ENCODE measurements at places on chromosomes 5 and 9.

GRCh38 chr5:105565531-105565930 lies 2002.9 kb upstream of the NUDT12 start:
- no peak for DNase-seq

DNA sequence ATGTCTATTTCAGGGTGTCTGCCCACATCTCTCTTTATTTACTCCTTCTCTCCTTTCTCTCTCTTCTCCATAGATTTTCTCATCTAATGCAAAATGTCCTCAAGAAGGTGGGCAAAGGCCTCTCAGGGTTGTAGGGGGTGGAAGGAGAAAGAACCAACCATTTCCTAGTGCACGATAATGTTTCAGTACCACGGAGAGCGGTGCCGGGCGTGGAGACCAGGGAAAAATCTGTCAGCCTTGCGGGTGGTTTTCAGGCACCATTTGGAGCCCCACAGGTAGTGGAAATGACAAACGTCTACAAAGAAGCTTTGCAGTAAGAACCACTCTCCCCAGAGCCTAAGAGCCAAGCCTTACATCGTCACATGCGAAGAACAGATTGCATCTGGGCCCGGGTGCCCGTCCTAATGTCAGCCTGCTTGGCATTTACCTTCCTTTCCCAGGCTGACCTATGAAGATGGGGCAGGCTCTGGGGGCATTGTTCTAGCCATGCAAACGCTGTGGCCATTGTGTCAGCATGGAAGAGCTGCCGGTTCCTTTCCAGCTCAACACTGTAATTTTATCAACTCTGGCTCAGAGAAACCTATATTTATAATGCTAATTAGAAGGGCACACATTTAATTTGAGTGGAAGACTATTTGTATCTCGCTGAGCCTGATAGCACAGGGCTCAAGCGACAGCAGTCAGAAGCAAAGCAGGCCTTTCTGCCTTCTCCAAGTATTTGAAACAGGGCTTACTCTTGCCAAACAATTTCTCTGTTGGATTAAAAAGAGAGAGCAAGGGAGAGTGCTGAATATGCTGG lies 430.1 kb upstream of the WWC1 start:
- DNase-seq = no peak

DNA sequence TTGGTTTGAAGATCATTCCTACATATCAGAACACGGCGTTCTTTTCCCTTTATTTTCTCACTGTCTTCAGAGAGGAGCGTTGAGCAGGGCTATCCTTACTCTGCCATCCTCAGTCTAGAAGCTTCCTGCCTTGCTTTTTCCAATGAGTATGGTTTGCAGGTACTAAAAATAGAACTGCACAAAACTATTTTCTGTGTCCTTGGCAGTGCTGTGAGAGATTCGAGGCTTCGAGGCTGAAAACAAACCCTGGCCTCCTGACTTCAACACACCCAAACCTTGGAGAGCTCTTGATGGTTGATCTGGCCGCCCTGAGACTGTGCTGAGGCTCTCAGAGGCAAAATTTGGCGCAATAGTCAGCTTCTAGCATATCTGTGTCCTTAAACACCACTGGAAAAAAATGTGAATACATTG lies 78.9 kb downstream of the GOLPH3 start:
- DNase-seq = no peak

DNA sequence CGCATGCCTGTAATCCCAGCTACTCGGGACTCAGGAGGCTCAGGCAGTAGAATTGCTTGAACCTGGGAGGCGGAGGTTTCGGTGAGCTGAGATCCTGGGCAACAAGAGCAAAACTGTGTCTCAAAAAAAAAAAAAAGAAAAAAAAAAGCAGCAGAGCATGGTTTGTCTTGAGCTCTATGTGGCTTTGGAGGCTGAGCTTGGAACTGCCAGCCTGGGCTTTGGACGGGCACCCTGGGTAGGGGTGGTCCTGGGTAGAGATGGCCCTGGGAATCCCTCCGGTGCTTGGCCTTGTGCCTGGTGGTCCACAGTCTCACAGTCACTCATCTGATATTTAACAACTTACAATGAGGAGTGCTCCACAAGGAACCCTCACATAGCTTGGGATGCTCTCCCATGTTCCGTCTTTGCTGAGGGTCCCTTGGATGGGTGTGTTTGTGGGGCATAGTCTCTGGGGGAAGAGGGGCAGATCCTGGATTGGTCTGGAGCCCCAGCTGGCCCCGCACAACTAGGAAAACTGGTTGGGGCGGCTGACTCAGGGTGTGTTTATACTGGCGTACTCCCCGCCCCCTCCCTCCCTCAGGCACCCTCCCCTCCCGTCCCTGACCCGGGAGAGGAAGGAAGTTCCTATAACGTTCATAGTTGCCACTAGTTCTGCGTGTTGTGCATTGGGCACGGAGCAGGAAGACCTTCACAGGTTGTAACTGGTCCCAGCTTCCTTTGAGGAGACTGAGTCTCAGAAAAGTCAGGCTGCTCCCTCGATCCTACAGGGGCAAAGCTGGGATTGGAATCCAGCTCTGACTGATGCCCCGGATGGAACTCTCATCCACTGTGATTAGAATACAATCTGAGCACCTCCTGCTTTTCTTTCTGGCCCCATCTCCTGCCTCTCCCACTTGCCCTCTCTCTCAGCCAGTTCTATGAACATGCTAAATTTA lies 11.2 kb downstream of the IER5L start:
- DNase-seq = no peak

GRCh38 chr5:135232958-135233357 lies 166.1 kb downstream of the MACROH2A1 start:
- no peak for DNase-seq

GRCh38 chr5:180114304-180115003 lies 42.9 kb upstream of the RNF130 start:
- no peak for DNase-seq

GRCh38 chr5:106408570-106408969 lies 1262.2 kb downstream of the EFNA5 start:
- DNase-seq = no peak

DNA sequence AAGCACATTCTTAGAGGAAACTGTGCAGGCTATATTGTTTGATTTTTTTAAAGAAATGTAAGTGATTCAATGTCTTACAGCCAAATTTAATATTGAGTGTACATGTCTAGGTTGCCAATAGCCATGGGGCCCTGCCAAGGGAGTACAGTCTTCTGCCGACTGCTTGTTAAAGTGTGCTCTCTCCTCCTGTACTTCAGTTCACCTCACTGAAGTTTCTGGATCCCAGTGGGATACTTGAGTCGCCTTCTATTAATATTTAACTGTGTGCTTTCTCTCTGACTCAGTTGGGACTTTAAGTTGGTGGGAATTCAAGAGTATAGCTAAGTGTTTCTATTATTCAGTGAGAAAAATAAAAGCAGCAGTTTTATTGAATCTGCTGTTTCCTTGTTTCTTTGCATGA lies 44.5 kb upstream of the C5orf47 start:
- DNase-seq = no peak

DNA sequence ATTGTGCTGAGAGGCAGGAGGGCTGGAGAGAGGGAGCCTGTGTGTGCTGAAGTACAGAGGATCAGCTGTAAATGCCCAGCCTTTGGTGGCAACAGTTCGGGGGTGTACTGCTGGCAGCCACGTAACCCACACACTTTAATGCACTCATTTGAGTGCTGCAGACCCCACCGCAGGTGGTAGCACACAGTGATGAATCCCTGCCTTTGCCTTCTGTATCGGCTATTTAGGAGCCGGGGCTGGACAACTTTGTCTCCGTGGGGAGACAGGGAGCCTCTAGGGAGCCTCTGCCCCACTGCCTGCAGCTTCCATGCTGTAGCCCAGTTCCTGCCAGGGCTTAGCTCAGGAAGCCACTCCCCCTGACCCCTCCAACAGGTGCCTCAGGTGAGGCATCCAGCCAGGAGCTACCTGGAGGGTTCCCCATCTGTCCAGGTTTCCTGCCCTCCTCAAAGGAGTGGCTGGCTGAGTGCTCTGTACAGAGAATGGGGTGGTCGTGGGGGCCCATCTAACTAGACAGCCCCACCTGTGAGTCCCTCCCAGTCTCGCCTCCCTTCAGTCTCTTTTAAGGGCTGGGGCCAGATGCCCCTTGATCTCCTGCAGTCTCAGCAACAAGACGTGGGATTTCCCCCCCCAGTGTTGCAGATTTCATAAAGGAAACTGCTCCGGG lies 44.5 kb downstream of the SECISBP2 start:
- DNase-seq = no peak

DNA sequence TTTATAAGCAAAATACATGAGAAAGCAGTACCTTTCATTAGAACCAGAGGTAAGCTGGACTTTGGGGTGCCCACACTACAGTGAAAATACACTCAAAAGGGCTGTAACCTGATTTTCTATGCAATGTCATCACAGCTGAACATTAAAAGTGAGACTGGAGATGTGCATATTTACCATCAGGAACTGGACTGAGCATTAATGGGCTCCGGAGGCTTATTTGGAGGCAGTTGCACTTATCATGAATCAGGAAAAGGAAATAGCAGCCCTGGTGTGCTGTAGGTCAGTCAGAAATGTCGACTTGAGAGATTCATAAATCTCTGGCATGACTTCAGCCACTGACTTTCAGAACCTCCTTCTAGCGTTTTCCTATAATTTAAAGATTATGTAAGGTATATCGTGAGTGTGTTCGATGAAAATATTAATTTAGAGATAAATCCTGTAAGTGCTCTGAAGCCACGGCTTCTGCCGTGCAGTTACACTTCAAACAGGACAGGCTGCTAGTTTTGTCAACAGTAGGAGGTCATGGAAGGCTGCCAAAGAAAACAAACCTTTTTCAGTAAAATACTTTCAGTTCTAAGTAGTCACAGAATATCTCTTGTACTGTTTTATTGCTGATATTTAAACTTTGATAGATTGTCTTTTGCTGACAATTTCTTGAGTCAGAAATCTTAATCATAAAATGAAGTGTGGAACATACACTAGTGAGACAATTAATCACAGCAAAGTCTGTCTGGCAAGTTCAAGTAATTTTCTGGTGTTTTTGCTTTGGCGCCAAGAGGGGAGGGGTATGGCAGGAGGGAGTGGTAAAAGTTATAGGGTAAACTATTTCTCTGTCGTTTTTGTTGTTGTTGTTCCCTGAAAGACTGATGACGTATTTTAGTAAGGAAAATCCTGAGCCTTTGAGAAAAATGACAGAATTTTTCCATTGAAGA lies 939.7 kb downstream of the NR2F1-AS1 start:
- DNase-seq = no peak

DNA sequence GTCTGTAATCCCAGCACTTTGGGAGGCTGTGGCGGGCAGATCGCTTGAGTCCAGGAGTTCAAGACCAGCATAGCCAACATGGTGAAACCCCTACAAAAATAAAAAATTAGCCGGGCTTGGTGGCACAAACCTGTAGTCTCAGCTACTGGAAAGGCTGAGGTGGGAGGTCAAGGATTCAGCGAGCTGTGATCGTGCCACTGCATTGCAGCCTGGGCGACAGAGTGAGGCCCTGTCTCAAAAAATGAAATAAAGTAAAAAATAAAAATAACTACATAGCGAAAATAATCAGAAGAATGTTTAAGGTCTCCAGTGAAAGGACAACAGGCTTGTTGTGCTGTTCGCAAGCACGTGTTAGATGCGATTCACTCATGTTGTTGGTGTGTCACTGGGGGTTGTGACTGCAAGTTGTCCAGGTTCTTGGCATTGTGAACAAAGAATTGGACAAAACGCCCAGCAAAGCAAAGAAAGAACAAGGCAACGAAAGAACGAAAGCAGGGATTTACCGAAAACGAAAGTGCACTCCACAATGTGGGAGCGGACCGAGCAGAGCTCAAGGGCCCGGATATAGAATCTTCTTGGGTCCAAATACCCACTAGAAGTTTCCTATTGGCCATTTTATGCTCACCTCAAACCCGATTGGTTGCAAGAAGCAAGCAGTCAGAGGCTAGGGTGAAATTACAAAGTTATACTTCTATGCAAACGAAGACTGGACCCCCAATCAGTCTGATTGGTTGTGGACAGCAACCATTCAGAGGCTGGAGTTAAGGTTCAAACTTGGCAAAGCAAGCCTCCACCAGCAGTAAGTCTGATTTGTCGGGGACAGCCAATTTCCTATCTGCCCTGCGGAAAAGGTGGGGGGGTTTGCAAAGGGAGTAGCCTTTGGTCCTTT lies 844 bp upstream of the MCCC2 start:
- no peak for DNase-seq

GRCh38 chr5:36573438-36573837 lies 33.0 kb upstream of the SLC1A3 start:
- no peak for DNase-seq

GRCh38 chr5:158965334-158965733 lies 134.4 kb downstream of the EBF1 start:
- no peak for DNase-seq

GRCh38 chr9:114155263-114155994 lies at the start of gene COL27A1:
COL27A1 (plus strand) TSS chr9:114155537; CDS start chr9:114155951, 414 bp downstream.
- no peak for DNase-seq

DNA sequence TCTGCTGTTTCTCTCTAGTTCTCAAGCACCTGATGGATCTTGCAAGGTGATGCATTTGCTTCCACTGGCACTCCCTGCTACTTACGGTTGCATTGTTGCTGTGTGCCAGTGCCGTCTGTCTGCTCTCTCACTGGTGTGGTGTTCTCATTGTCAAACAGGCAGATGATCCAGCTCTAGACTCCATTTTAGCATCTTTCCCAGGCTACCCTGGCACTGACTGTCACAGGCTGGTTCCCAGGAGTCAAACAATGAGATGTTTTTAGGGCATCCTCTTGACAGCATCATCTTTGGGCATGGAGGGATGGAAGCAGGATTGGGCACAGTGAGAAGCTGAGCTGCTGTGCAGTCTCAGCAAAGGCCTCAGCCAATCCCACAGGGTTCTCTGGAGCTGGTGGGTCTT lies 12.9 kb downstream of the MTRR start:
- DNase-seq = no peak

DNA sequence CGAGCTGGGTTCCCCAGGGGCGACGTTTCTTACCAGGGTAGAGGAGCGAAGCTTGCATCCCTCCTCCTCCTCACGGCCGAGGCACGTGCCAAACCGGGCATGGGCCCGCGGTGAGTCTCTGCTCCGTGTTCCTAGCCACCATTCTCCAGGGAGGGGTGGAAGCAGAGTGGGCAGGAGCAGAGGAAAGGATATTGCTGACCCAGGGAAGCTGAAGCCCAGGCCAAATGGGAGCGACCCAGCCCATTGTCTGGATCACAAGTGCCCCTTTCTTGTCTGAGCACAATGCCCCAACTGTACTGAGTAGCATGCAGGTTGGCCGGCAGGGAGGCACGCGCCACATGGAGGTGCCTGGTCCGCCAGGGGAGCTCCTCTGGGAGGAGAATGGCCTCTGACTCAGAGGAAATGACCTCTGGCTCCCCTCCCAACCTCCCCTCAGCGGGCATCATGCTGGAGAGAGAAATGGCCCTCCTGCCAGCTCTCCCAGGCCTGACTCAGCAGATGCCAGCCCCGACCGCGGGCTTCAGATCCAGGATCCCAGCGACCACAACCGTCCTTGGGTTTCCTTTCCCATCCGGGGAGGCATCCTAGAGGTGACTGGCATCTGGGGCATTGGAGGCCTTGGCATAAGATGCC lies 1.1 kb downstream of the PRR7 start:
- DNase-seq = no peak

DNA sequence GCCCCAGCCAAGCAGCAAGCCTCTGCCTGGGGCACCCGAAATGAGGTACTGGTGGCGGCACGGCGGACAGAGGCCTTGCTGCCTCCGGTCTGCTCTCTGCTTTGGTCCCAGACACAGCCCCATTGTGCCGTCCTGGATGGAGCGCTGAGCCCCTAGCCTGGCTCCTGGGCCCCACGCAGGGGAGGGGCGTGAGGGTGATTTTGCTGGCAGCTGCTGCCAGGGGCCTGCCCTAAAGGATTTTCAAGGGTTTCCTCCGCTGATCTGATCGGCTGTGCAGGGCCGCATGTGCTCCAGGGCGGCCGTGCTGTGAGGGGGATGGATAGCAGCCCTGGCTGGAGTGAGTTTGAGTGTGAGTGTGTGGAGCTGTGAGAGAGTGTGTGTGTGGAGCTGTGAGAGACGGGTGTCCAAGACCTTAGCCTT lies 1.3 kb downstream of the GPSM1 start:
- no peak for DNase-seq

- no peak for DNase-seq
Measured at GRCh38 chr9:80086386-80086785, 514.6 kb downstream of the TLE4 start.

All from vagina (tissue), 2 donors.